Stimulated activated CD4-positive, alpha-beta T cell treated with anti-CD3 and anti-CD28 coated beads, Interleukin-1b, Interleukin-23, amount 100 ng/mL, for 24 hours (primary cell): ENCODE measurements at places on chromosomes 5 and 9.

DNA sequence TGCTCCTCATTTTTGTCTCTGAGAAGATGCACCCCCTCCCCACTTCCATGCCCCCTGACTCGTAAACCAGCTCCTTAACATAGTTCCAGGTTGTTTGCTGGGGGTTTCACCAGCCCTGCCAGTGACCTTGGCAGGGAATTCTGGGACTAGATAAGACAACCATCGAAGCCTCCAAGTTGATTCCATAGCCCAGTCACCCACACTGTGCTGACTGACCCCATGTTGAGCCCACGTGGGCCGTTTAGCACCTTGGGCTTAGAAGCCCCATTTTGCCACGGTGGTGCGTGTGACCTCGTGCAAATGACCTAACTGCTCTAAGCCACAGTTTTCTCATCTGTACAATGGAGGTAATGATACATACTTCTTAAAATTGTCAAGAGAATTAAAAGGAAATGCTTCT, 24.6 kb downstream of the PSAT1 start:
- no peak for DNase-seq

DNA sequence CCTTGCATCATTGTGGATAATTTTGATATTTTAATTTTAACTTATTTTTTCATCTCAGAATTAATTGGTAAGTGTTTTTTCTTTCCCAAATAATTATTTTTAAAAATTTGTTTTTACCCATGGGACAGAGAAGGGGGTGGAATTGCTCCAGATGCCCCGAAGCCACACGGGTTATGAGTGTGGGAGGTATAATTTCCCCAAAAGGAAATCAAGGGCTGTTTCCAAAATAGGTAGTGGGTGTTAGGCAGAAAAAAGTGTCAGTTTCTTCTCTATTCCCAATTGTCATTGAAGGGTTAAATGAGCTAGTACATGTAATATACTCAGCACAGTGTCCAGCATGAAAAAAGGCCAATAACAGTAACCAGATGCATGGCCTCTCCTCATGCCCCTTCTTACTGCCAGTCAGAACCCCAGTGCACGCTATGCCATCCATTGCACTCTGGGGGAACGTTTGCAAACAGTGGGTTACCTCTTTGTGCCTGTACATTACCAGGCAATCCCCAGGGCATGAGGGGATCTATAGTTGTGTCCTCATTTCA, 36.4 kb upstream of the ANGPTL2 start:
- no peak for DNase-seq

DNA sequence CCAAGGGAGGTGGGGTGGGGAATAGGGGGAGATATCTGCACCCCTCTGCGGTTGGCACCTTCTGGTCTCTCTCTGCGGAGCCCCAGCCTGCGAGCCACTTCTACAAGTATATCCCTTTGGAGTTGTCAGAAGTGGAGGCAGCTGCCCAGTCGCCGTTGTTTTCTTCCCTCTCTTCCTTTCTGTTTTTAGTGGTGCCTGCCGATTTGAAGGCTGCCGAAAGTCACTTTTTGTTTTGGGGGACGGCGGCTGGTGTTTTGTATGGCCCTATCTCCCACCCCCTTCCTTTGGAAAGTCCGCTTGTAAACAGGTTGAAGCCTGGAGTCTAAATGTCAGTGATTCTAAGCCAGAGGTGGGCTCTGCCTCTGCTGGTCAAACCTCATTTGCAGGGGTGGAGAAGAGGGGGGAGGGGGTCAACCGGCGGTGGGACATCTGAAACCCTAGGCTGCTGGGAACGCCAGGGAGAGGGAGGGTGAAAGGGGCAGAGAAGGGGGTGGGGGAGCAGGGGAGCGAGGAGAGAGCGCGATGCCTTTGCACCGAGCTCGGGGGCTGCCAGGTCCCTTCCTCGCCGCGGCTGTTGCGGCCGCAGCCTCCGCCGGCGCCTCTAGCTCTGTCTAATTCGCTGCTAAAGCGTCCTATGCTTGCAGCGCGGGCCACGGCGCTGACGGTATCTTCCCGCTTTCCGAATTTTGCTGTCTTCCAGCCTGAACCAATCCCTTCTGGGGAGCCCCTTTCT, at the start of gene FGF10:
FGF10 (minus strand) TSS at position 331 of the 733 bp plus-strand sequence. CDS start 738 bp downstream, outside the sequence.
- DNase-seq = no peak

DNA sequence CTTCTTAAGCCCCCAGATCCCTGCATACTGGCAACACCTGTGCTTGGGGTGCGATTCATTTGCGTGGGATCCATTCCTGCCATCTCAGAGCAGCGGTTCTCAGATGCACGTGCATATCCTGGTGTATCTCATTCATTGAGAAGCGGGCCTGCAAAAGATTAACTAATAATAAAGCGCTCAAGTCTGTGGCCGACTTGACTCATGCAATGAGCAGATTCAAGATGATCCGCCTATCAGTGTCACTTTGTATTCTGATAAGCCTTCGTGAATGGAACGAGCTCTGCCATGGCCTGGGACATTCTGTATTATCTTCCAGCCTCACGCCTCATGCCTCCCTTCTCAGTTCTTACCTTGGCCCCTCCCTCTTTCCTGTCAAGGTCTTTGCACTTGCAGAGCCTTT, 22.3 kb downstream of the C1QTNF2 start:
- DNase-seq = no peak

DNA sequence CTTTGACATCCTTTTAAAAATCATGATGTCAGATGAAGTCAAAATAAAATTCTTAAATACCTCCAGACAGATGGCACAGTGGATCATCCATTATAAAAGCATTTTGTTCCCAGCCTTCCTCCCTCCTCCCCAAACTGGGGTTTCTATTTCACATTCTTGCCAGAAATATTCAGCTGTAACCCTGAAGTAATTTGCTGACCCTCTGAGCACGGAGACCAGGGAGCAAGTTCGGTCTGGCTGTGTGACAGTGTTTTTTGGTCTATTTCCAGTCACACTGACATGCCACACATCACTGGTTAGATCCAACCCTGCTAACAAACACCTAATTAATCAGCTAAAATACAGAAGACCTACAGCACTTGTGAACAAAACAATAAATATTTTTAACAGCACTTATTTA, 126.2 kb upstream of the DMRT1 start:
- no peak for DNase-seq

DNA sequence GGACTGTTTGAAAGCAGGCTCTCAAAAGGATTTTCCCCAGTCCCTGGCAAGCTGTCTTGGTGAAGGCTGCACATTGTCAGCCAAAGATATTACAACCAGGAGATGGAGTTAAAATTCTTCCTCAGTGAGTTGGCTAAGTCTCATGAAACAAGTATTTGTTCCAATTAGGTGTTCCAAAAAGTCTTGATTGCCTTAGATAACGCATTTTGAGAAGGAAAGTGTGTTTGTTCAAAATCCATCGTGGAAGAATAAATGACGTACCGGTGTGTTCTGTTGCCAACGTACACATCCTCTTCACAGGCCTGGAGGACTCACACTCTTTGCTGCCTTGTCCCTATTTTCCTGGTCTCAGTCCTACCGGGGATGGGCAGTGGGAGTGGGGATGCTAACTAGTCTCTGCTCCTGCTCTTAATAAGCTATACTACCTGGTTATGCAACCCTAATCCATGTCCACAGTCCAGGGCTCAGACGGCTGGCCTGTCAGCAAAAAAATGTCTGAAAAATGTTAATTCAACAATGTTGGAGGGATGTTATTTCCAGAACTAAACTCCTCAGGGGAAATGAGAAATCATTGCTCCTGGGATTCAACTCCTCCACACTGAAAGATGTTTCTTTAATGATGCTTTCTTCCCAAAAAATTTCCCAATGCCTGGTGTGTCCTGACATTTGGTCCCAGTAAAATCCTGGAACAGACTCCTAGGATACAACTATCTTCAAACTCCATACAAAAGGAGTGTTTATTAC, 175.3 kb upstream of the KLF9 start:
- DNase-seq = no peak

GRCh38 chr5:72612810-72613209, 105.6 kb upstream of the ZNF366 start:
- DNase-seq = no peak
